ENCODE measurements at places on chromosomes 13 and 19.

- no peak for DNase-seq
These were observed 19.0 kb upstream of the IL17D start for GRCh38 chr13:20684546-20684945.

GRCh38 chr13:43770871-43771270, 15.9 kb downstream of the ENOX1 start:
- no peak for DNase-seq

GRCh38 chr13:96958286-96958891, 35.9 kb downstream of the OXGR1 start:
- DNase-seq: no peak

DNA sequence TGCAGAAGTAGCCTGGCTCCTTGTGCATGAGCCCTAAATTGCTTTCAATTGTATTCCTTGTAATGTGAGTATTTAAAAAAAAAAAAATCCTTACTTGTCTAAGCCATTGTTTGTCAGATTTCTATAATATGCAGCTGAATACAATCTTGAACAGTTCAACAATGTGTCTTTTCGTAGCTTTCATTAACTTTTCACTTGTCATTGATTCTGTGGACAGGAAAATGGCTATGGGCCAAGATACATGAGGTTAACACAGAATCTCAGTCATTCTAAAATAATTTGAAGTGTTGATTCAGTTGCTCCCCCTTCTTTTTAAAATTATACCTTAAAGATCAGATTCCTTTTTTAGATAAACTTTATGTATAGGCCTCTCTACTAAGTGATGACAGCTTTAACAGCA, 395.8 kb upstream of the KLF12 start:
- DNase-seq: no peak

- DNase-seq: no peak
These were observed 13.7 kb upstream of the ZNF888 start for GRCh38 chr19:52936954-52937325.

DNA sequence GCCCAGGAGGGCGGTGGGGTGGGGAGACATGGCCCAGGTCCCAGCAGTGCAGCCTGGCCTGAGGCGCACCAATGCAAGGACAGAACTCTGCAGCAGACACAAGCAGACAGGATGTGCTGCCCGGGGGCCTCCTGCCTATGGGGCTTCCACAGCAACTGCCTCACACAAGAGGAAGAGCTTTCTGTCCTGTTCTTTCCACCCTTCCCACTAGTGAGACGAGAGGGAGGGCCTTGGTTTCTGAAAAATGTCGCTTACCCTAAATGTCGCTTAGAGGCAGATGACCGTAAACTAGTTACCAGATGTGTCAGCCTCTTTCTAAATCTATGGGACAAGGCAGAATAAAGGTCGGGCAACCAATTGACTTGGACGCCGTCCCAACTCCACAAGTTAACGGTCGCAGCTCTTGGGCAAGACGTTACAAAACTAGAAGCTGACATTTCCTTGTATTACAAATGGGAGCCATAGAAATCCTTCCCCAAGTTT, at the start of gene LAIR1:
LAIR1 (minus strand) TSS at position 157 of the 483 bp plus-strand sequence; CDS start at position 30, 127 bp downstream.
- peak; percentile 37 for DNase-seq

- no peak for DNase-seq
These were observed 37.9 kb upstream of the SEMA6B start for GRCh38 chr19:4597278-4597974.
